ENCODE measurements at places on chromosomes 13 and 19. TPM values are rescaled to one million over a fixed set of nuclear protein-coding genes. Genes with fewer than 3 reads are reported as not detected.

LRRC4B gene
- total RNA-seq = 0.59 TPM

DNA sequence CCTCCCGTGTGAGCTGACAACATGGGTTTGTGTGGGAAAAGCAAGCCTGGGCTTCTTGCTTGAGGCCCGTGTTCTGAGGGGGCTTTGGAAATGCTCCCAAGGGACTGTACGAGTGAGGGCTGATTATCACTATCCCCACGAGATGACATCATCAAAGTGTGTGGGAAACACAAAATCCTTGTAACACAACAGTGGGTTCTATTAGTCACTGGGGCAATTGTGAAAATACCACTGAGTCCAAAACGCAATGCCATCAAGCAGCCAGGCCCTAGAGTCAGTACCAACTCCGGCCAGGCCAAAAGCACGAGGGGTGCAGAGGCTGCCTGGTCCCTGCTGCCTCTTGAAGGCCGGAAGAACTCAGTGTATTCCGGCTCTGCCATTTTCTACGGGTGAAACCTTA is 29.6 kb downstream of the CAPS start:
- H3K36me3 ChIP-seq = peaks cover 16% of the 10 kb centered on the region
- H3K4me3 ChIP-seq = no peak overlapping the region

DNA sequence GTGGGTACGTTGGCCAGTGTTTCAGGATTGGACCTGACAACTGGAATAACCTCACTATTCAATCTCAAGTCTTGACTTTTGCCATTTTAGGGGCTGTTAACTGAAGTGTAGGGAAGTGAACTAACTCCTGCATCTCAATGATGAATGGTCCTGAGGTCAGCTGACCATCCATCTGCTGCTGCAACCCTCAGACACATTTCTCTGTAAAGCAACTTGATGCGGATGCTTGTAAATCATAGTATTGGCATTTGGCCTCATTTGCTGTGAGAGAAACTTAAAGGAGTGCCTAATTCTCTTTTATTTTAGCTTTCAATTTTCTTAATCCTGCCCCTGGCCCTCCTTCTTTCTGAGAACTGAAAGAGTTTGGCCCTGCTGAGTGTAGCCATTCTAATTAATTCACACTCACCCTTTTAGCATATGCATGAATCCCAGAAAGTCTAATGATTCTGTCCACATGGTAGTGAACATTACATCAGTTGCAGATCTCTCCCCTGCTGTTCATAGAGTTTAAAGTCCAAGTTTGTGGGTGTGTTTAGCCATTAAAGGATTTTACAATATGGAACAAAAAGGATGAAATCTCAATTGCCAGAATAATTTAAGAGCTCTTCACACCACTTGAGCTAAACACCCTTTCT is 1531.4 kb upstream of the SLC10A2 start:
- no peak overlapping the region for H3K4me3 ChIP-seq
- H3K27me3 ChIP-seq = no peaks in the 10 kb centered on the region
- H3K36me3 ChIP-seq = no peaks in the 10 kb centered on the region

ENOX1 gene
- total RNA-seq = 0.13 TPM

DNA sequence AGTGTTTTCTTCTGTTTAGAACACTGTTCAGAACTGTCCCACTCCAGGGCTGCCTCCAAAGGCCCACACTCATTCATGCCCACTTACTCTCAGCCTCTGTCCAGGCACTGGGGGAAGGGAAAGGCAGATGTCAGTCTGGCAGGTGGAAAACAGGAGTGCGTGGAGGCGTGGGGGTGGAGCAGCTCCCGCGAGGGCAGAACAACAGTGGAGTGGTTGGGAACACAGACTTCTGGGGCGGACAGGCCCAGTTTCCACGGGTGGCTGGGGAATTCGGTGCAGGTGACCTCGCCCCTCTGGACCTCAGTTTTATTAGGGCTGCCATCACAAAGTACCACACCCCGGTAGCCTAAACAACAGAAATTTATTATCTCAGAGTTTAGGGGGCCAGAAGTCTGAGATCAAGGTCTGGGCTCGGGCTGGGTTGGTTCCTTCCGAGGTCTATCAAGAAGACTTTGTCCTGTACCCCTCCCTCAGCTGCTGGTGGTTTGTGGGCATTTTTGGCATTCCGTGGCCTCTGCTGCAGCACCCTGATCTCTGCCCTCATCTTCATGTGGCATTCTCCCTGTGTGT is 59.7 kb downstream of the SIPA1L3 start:
- H3K4me1 ChIP-seq = peaks cover 33% of the 10 kb centered on the region
- H3K36me3 ChIP-seq = no peaks in the 10 kb centered on the region
- H3K4me3 ChIP-seq = no peak overlapping the region
- H3K27me3 ChIP-seq = no peaks in the 10 kb centered on the region

GRCh38 chr13:24922387-24922744 is 158.4 kb downstream of the RNF17 start:
- peak overlapping the region; percentile 84 for H3K4me3 ChIP-seq
- peak overlapping the region; percentile 94 for H3K27ac ChIP-seq
- no peaks in the 10 kb centered on the region for H3K36me3 ChIP-seq
- no peak for DNase-seq
- H3K4me1 ChIP-seq = peaks cover 13% of the 10 kb centered on the region

GRCh38 chr19:48081106-48081505 is 29.5 kb downstream of the PLA2G4C start:
- H3K36me3 ChIP-seq = peaks cover 2% of the 10 kb centered on the region
- no peak overlapping the region for H3K27ac ChIP-seq
- H3K4me1 ChIP-seq = no peaks in the 10 kb centered on the region
- no peaks in the 10 kb centered on the region for H3K27me3 ChIP-seq
- DNase-seq = no peak
- H3K4me3 ChIP-seq = no peak overlapping the region

DNA sequence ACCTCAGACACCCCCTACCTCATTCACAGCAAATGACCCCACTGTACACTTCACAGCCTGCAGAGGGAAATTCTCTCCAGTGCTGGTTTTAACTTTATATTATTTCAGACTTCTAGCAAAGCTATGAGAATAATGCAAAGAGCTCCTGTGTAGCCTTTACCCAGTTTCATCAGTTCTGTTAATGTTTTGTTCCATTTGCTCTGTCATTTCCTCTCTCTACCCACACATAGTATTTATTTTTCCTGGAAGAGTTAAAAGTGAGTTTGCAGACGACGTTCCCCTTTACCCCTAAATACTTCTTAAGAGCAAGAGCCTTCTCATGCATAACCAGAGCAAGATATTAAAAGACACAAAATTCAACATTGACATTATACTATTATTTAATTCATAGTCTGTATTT is 49.9 kb upstream of the ADGRE1 start:
- no peak overlapping the region for H3K4me3 ChIP-seq
- H3K4me1 ChIP-seq = no peaks in the 10 kb centered on the region
- H3K27ac ChIP-seq = no peak overlapping the region
- H3K27me3 ChIP-seq = no peaks in the 10 kb centered on the region

ZFR2 gene
- total RNA-seq = not detected

ZNF536 gene
- 5.8 TPM for total RNA-seq

SIGLEC10 gene
- total RNA-seq = 4.4 TPM

MEDAG gene
- total RNA-seq = 15.2 TPM

GRCh38 chr13:112114391-112114790 is 47.4 kb downstream of the SOX1 start:
- H3K27me3 ChIP-seq = no peaks in the 10 kb centered on the region
- no peaks in the 10 kb centered on the region for H3K36me3 ChIP-seq
- DNase-seq = no peak
- H3K27ac ChIP-seq = no peak overlapping the region
- H3K4me1 ChIP-seq = no peaks in the 10 kb centered on the region

EBI3 gene
- total RNA-seq = 0.49 TPM

ZNF134 gene
- total RNA-seq = 39.0 TPM

DNA sequence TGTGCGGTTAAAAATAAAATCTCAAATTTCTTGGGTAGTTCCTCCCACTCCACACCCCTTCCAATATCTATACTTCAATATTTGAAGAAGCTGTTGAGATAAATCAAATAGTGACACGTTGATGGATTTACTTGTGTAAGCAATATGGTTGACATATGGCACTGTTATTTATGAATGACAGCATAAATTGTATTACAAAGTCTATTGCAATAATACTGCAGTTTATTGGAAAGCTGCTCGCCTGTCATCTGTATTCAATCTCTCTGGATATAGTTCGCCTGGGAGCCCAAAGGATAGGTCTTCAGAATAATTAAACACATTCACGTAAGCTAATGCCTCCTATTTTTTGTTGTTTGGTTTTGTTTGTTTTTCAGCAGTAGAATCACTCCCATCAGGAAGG is 5.0 kb upstream of the ZIC5 start:
- no peaks in the 10 kb centered on the region for H3K36me3 ChIP-seq
- DNase-seq = no peak
- peaks cover 83% of the 10 kb centered on the region for H3K27me3 ChIP-seq

- H3K27ac ChIP-seq = peak overlapping the region; percentile 97
- peak; percentile 51 for DNase-seq
- peak overlapping the region; percentile 96 for H3K4me3 ChIP-seq
- no peaks in the 10 kb centered on the region for H3K27me3 ChIP-seq
These were observed 1.1 kb downstream of the NAXD start for GRCh38 chr13:110616103-110617101.

GRCh38 chr13:94548821-94549231 is 47.1 kb downstream of the TGDS start:
- peak overlapping the region; percentile 88 for H3K27ac ChIP-seq
- peaks cover 8% of the 10 kb centered on the region for H3K4me1 ChIP-seq
- H3K36me3 ChIP-seq = no peaks in the 10 kb centered on the region
- H3K4me3 ChIP-seq = peak overlapping the region; percentile 8
- DNase-seq = peak; percentile 70

DNA sequence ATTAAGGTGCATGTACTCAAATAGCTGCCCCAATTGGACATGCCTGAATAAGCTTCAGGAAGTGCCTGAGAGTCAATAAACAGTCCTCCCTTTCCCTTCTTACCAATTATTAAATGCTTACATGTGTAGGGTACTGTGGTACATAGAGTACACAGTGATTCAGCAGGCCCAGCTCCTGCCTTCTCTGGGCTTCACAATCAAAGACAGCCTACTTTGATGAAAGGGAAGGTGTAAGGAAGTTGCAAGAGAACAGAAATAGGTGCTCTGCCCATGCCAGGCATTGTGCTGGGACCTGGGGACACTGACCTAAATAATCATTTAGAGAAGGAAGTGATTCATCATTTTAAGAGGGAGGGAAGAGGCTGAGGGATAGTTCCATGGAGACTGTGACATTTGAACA is 17.2 kb downstream of the FRY start:
- DNase-seq = no peak
- H3K36me3 ChIP-seq = no peaks in the 10 kb centered on the region
- H3K27me3 ChIP-seq = no peaks in the 10 kb centered on the region
- peaks cover 21% of the 10 kb centered on the region for H3K4me1 ChIP-seq
- no peak overlapping the region for H3K4me3 ChIP-seq
- H3K27ac ChIP-seq = no peak overlapping the region

DNA sequence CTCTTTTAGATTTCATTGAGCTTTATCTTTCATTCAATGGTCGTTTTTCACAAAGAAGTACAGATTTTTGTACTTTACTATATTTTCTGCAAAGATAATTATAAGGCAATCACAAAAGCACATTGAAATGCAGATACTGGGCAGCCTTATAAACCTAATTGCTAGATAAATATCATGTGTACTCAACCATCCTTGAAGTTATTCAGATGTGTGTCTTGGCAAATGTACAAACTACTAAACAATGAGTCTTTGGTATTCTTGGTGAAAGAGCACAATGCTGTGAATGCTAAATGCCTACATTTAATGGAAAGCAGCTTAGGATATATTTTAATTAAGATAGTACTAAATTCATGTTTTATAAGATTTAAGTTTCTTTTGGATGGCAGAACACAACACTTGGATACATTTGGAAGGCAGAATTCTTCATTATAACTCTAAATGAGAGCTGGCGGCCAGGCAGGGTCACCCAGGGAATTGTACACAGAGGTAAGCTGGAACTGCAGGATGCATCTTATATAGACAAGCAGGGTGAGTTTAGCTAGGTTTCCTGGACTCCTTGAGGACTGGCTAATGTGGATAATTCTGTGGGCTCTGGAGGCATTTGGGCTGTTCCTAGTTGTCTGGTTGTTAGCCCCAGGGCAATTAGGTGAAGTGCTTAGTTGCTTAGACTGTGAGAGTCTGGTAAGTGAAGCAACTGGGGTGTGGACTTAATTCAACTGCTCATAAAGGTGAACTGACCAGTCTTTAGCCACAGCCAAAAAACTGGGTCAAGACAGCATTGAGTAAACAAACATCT is 286.6 kb downstream of the PCDH20 start:
- DNase-seq = no peak
- H3K27me3 ChIP-seq = no peaks in the 10 kb centered on the region
- H3K4me3 ChIP-seq = no peak overlapping the region

APOC1 gene
- 4.1 TPM for total RNA-seq

DNA sequence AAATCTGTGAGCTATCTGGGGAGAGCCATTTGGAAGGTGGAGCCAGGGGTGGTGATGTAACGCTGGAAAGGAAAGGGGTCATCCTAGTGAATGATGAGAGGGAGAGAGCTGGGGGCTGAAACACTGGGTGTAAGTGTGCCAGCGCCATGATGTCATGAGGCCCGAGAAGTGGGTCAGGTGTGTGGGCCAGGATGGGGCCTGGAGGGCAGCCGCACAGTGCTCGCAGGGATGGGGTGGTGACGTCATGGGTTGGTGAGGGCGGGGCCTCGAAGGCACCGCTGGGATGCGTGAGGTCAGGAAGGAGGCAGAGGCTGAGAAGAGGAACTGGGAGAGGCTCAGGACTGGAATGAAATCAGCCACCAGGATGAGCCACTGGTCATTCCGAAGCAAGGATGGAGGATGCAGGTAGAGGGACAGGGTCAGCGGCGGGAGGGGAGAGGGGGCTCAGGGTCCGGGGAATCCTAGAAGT is 4.4 kb downstream of the CCDC61 start:
- DNase-seq = no peak
- no peaks in the 10 kb centered on the region for H3K27me3 ChIP-seq
- no peak overlapping the region for H3K4me3 ChIP-seq
- H3K27ac ChIP-seq = no peak overlapping the region
- H3K4me1 ChIP-seq = peaks cover 6% of the 10 kb centered on the region

DNA sequence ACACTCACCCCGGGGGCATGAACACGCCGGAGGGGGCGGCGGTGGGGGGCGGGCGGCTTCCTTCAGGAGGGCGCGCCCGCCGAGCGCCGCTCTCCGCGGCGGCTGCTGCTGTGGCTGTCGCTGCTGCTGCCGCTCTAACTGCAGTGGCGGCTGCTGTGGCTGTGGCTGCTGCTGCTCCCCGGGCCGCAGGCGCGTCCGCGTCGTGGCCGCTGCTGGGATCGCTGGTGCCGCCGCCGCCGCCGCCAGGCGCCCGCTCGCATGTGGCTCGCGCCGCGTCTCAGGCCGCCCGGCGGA is at the start of gene BBC3:
TSS of gene BBC3 (minus strand) at position 279 of the 294 bp plus-strand sequence. CDS start 2,768 bp downstream, outside the sequence.
- DNase-seq = no peak
- peak within 1 kb of the TSS; percentile 99 for H3K4me3 ChIP-seq
- H3K27me3 ChIP-seq = no peaks in the 10 kb centered on the region
- peak within 1 kb of the TSS; percentile 74 for H3K27ac ChIP-seq
- H3K4me1 ChIP-seq = peaks cover 27% of the 10 kb centered on the region

DNA sequence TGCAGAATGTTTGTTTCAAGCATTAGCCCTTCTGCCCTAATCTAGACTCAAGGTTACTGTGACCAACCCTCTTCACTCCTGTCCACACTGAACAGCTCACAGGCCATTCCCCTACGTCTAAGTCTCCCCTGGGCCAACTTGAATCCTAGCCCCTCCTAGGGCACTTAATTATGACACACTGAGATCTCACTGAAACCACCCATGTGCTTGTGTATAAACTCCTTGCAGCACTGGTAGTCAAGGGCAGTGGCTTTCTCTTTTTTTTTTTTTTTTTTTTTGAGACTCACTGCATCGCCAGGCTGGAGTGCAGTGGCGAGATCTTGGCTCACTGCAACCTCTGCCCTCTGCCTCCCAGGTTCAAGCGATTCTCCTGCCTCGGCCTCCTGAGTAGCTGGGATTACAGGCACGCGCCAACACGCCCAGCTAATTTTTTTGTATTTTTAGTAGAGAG is 1.9 kb upstream of the AKT2 start:
- H3K27ac ChIP-seq = peak overlapping the region; percentile 98
- no peak for DNase-seq
- H3K4me1 ChIP-seq = peaks cover 13% of the 10 kb centered on the region
- no peaks in the 10 kb centered on the region for H3K27me3 ChIP-seq
- no peak overlapping the region for H3K4me3 ChIP-seq
- no peaks in the 10 kb centered on the region for H3K36me3 ChIP-seq

HOMER3 gene
- total RNA-seq = 67.2 TPM

All from thyroid gland (tissue), 4 donors.